ENCODE measurements at places on chromosomes 5 and 9.

GRCh38 chr5:4188704-4189103 is 593.1 kb downstream of the IRX1 start:
- no peak for DNase-seq

- no peak for DNase-seq
Observed at GRCh38 chr5:58703925-58704555, 121.2 kb downstream of the RAB3C start.

DNA sequence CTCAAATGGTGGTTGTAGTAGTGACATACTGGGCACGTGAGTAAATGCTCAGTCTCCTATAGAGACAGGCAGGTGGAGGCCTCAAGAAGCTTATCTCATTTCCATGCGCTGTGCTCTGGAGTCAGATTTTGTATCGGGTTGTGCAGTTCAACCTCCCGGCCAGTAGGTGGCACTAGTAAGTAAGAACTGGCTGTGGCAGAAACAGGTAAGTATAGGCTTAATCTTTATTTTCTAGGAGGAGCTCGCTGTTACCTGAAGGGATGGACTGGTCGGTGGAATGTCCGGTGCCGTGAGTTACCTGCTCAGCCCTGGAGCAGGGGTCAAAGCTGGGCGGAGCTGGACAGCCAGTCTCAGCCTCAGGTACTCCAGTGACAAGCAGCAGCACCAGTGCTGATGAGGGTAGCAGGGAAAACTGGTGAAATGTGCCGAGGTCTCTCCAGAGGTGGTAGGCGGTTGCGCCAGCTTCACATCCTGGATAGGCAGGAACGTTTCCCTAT is 880.1 kb upstream of the SEMA6A start:
- peak; percentile 19 for DNase-seq

- DNase-seq = no peak
Observed at GRCh38 chr9:20379804-20380225, 242.5 kb downstream of the MLLT3 start.

DNA sequence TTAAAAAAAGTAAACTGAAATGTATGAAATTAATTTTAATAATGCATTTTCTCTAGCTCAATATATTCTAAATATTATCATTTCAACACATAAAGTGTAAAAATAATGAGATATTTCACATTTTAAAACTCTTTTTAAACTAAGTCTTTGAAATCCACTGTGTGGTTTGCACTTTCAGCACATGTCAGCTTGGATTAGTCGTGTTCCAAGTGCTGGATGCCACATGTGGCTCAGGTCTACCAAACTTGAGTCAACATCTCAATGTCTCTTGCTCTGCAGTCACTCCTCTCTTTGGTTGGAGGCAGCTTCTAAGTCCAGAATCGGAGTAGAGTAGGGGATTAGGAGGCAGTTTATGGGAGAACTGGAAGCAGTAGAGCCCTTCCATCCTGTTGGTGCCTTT is 173.7 kb upstream of the ANKRD55 start:
- no peak for DNase-seq

- no peak for DNase-seq
Observed at GRCh38 chr5:14767735-14768507, 103.4 kb downstream of the OTULIN start.

DNA sequence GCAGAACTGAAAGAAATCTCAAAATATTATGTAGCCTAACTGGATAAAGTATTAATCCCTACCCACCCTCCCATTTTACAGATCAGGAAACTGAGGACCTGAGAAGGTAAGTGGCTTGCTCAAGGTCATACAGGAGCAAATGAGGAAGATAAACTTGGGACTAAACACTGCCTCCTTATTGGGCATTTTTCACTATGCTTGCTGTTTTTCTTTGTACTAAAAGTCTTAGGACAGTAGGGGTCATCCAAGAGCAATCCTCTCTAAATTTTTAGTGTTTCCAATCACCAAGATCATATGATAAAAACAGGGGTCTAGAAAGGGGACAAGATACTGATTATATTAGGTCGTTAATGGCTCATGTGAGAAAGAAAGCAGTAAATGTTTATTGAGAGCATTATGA is 80.8 kb downstream of the RORB start:
- no peak for DNase-seq

DNA sequence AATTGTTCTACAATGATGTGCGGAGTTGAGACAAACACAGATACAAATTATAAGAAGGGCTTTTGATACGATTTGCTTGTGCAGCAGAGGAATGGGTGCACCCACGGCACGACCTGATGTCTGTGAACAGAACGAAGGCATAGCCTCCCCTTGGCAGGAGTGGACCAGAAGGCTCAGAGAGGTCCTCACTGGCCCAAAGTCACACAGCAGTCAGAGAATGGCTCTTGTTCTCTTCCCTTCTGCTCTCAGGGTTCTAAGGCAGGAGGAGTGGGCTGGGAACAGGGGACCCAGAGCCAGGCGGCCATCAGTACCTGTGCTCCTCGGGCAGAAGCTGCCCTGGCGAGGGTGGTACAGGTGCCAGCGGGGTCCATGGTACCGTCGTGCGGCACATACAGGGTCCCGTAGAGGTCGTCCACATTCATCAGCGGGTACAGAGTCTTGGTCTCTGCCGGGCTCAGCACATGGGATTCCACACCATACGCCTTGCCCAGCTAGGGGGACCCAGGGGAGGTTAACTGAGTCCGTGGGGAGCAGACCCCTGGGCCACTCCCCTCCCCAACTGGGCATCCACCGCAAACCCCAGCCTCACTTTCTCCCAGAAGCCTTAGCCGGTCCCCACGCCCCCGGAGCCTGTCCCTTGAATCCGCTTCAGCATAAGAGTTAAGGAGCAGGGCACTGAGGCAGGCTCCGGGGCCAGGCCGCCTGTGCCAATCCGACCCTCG is 7.0 kb downstream of the SARDH start:
- DNase-seq = no peak

DNA sequence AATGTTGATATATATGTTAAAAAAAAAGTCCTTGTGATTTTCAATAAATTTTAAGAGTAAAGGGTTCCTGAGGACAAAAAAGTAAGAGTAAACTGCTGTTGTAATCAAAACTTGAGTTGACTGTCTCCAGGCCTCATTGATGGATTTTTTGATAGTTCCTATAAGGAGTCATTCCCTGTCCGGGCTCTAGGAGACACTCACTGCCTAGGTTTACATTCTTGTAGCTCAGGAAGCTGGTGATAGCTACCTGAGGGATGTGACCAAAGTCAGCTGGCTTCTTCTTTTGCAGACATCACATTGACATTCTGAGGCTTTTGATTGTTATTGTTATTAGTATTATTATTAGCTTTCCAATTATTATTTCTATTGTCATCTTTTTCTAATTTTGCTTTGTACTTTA is 116.5 kb upstream of the FBXL7 start:
- no peak for DNase-seq

DNA sequence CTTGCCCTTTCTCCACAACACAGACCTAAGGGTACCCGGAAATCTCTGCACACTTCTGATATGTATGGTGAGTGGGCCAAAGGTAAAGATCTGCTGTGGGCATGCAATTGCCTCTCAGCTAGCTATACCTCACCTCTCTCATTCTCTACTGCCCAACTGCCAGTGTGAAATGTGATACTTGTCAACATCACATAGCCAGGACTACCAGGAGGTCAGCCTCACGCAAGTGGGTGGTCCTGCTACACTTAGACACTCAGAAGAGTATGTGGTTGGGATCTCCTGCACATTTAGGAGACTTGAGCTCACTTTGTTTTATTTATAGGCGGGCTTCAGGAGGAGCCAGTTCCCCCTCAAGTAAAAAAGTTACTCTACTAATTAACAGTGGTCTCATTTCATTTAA is 88.0 kb upstream of the MAN2A1 start:
- DNase-seq = no peak

GRCh38 chr9:26801772-26802171 is 90.8 kb downstream of the CAAP1 start:
- DNase-seq = no peak

DNA sequence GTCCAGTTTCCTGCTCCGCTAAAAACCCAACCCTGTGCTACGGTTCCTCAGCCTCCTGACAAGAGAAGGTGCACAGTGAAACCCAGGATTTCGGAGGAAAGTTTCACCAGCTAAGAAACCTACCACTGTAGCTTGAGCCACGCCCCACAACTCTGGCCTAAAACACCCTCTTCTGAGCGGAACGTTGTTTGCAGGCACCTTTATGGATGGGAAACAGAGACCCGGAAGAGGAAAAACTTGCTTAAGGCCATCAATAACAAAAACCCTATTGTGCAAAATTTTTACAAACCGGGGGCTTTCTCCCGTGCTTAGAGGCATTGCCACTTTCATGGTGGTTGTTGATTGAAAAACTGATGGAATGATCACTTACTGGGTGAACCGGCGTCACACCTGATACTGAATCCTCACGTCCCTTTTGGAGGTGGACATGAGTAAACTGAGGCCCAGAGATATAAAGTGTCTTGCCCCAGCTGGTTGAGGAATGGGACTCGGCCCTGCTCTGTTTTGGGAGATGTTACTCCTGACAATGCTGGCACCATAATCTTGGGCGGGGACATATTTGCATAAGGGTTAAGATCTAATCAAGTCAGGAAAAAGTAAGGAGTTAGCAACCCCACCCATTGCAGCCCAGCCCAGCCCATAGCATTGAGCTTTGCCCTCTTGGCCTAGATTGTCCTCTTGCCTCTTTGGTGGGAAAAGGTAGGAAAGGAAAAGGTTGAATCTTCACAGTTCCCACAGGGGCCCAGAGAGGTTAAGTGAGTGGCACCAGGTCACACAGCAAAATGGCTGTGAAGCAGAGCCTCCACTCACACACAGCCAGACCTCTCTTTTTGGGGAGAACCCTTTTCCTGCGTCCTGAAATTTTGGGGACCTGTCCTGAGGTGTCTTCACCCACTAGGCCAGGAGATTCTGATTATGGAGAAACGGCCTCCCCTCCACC is 23.2 kb upstream of the PTGS1 start:
- DNase-seq = no peak

- peak; percentile 76 for DNase-seq
Observed at GRCh38 chr5:180831139-180832093, 28.8 kb upstream of the MGAT1 start.
